Ascending aorta (tissue), 2 donors: ENCODE measurements at places on chromosomes 3 and 15. TPM values are rescaled to one million over a fixed set of nuclear protein-coding genes. Genes with fewer than 3 reads are reported as not detected.

SOX2 gene
- 2.0 TPM for total RNA-seq

DNA sequence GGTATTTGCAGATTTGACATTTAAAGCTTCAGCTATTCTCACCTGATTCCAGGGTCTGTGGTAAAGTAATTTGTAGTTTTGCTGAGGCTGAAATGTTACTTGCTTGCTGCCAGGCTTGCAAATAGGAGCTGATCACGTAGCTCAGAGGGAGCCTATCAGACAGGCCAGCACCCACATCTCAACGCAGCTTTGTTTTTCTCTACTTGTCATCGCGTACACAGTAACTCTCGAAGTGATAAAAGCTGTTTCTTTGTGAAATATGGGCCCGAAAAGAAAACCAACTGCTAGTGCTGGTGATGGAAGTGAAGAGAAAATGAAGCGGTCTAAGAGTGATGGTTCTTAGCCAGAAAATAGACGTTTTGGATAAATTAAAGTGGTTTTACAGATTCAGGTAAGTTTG, 23.4 kb downstream of the RAB5A start:
- H3K4me1 ChIP-seq = no peaks in the 10 kb centered on the region
- DNase-seq = no peak
- H3K4me3 ChIP-seq = no peak overlapping the region

- no peak overlapping the region for H3K4me3 ChIP-seq
- DNase-seq = no peak
- H3K4me1 ChIP-seq = no peaks in the 10 kb centered on the region
- H3K27me3 ChIP-seq = no peaks in the 10 kb centered on the region
- no peak overlapping the region for H3K27ac ChIP-seq
- H3K36me3 ChIP-seq = no peaks in the 10 kb centered on the region
Measured at GRCh38 chr15:42130246-42130986, 26.0 kb downstream of the PLA2G4F start.

GRCh38 chr3:59802045-59802444, 752.2 kb upstream of the CFAP20DC start:
- no peak for DNase-seq
- H3K4me3 ChIP-seq = no peak overlapping the region
- no peak overlapping the region for H3K27ac ChIP-seq

- no peak overlapping the region for H3K27ac ChIP-seq
- no peaks in the 10 kb centered on the region for H3K27me3 ChIP-seq
- no peaks in the 10 kb centered on the region for H3K36me3 ChIP-seq
Measured at GRCh38 chr15:57054204-57054750, 135.8 kb downstream of the TCF12 start.
